ENCODE measurements at places on chromosomes 7 and 10.
A peak's percentile ranks its signal among the peaks of the same experiment; 100 is the strongest.

GRCh38 chr7:98808751-98809460 lies 60.9 kb downstream of the TMEM130 start:
- DNase-seq = no peak

DNA sequence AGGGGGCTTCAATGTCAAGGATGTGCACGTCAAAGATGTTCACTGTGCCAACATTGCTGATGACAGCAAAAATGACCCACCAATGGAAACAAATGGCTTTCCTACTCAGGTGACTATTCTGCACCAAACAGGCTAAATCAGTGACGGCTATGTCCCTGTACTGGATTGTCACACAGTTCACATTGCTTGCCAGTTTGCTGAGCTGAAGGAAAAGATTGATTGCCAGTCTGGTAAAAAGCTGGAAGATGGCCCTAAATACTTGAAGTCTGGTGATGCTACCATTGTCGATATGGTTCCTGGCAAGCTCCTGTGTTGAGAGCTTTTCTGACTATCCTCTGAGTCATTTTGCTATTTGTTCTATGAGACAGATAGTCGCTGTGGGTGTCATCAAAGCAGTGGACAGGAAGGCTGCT lies 202.2 kb upstream of the ETV1 start:
- DNase-seq = no peak

DNA sequence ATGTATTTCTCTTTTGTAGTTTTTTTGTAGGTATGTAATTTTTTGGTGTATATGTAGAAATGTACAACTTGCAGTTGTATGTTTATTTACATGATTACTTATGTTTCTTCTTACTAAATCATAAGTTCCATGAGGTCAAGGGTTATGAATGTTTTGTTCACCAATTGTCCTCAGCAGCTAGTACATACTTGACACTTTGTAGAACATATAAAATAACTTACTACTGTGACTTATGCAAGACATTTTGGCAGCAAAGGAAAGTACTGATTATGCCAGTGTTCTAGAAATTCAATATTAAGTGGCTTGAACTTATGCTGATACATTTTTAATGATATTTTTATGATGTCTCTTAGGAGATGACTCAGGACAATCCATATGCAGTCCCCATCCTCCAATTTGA lies 209.6 kb downstream of the DKK1 start:
- no peak for DNase-seq

GRCh38 chr7:37833107-37833817 lies 15.1 kb upstream of the NME8 start:
- DNase-seq = peak; percentile 80

GRCh38 chr10:119209035-119209735 lies 1.8 kb downstream of the GRK5 start:
- DNase-seq = peak; percentile 85

- peak; percentile 52 for DNase-seq
Measured at GRCh38 chr7:75663302-75663907, 75.3 kb downstream of the HIP1 start.

GRCh38 chr7:152085131-152085530 lies 59.7 kb downstream of the GALNT11 start:
- no peak for DNase-seq
